Calu3 (cell line): ENCODE measurements at places on chromosomes 3 and 15. TPM values are rescaled to one million over a fixed set of nuclear protein-coding genes. Genes with fewer than 3 reads are reported as not detected.

GRCh38 chr3:124635169-124635539 lies 95.1 kb upstream of the UMPS start:
- DNase-seq, result no peak

GRCh38 chr15:83559310-83559966 lies 94.5 kb upstream of the ADAMTSL3 start:
- peak; percentile 72 for DNase-seq

- no peak for DNase-seq
Observed at GRCh38 chr15:74179983-74180880, 6.7 kb downstream of the ISLR start.

SLCO2A1 gene
- total RNA-seq, result not detected in 2 replicates

SLC9A9 gene
- 1.5 and 2.4 TPM in 2 replicates for total RNA-seq

GPR171 gene
- not detected in 2 replicates for total RNA-seq

IQCF5 gene
- total RNA-seq, result not detected in 2 replicates

CYP11A1 gene
- total RNA-seq, result not detected in 2 replicates
